ENCODE measurements at places on chromosomes 1 and 21. TPM values are rescaled to one million over a fixed set of nuclear protein-coding genes. Genes with fewer than 3 reads are reported as not detected.

The PRAMEF26 gene
- not detected for total RNA-seq

The SH3D21 gene
- 3.3 TPM for total RNA-seq

The AIRE gene
- 0.11 TPM for total RNA-seq

The DYRK1A gene
- total RNA-seq: 72.9 TPM

GRCh38 chr1:246394121-246394520 is 113.0 kb downstream of the SMYD3 start:
- DNase-seq: no peak

GRCh38 chr1:99180343-99180808 is 83.9 kb upstream of the PLPPR4 start:
- DNase-seq: no peak

The LCE2B gene
- total RNA-seq: not detected

The ACTL8 gene
- total RNA-seq: not detected

GRCh38 chr1:203706444-203706843 is 58.5 kb upstream of the LAX1 start:
- no peak for DNase-seq

- DNase-seq: no peak
Measured at GRCh38 chr1:17462669-17463068, 23.2 kb upstream of the RCC2 start.
